ENCODE measurements at places on chromosomes 1 and 21. TPM values are rescaled to one million over a fixed set of nuclear protein-coding genes. Genes with fewer than 3 reads are reported as not detected.

The CTTNBP2NL gene
- total RNA-seq = 0.84 TPM

DNA sequence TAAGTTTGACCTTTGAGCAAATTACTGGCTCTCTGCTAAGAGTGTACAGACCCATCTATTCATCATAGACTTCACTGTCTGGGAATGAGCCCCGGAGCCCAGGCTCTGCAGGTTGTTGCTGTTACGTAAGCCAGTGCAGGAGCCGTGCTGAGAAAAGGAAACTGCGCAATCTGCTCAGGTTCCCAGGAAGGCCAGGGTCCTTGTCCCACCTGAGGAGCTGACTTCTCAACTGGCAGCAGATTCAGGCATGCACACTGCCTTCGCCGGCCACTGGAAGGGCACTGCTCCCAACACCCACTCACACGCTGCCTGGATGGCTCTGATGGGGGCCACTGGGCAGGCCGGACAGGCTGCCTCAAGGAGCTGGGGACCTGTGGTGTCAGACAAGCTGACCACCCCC lies 19.5 kb downstream of the RCAN1 start:
- no peak for DNase-seq
- no peak overlapping the region for H3K4me3 ChIP-seq
- no peak overlapping the region for H3K27ac ChIP-seq
- H3K36me3 ChIP-seq = no peaks in the 10 kb centered on the region
- H3K4me1 ChIP-seq = peaks cover under 1% of the 10 kb centered on the region

DNA sequence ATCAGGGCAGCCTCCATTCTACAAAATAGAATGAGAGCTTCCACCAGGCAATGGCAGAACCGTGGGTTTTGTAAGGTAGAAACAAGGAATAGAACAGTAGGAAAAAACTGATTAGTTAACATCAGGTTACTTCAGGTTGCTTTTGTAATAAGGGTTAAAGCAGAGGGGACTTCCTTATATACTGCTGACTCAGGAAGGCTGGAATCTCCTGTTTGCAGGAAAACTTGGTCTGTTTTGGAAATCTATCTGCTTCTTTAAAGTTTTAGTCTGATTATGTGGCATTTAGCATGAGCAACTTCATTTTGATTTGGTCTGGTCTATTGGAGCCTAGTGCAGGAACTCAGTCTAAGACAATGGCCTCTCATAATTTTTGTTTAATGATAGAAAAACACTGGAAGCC lies 32.7 kb upstream of the RAB4A start:
- H3K27me3 ChIP-seq = peaks cover 16% of the 10 kb centered on the region
- no peaks in the 10 kb centered on the region for H3K36me3 ChIP-seq
- no peak overlapping the region for H3K27ac ChIP-seq
- no peak for DNase-seq
- H3K4me1 ChIP-seq = no peaks in the 10 kb centered on the region

DNA sequence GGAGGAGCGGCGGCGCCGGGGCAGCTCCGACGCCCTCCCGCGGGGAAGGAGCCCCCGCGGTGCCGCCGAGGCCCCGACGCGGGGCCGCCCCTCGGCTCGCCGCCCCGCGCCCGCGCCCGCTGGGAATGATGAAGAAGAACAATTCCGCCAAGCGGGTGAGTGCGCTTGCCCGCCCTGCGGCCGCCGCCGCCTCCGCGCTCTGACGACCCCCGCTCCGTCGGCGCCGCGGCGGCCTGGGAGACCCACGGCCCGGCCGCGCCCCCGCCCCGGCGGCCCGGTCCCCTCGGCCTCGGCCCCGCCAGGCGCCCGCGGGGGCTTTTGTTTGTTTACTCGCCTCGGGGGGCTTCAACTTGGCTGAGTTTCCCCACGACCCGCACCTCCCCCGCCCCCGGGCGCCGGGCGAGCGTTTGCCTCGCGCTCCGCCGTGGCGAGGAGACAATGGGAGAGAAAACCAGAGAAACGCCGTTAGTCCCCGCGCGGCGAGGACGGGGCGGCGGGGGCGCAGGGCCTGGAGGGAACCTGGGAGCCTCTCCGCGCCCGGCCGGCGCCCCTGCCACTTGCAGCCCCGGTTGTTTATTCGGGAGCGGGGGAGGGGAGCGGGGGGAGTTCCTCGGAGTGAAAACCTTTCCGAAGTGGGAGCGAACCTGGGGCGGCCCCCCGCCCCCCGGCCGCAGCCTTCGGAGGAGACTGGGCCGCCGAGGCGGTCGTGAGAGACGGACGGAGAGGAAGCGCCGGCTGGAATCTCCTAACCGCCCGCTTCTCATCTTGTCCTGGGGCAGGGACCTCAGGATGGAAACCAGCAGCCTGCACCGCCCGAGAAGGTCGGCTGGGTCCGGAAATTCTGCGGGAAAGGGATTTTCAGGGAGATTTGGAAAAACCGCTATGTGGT lies 661 bp downstream of the PLEKHO1 start:
- H3K27ac ChIP-seq = peak overlapping the region; percentile 92
- peaks cover 62% of the 10 kb centered on the region for H3K4me1 ChIP-seq
- H3K27me3 ChIP-seq = peaks cover 20% of the 10 kb centered on the region
- H3K36me3 ChIP-seq = peaks cover 41% of the 10 kb centered on the region
- no peak for DNase-seq

The OR2T27 gene
- total RNA-seq = not detected

Measured in activated CD4-positive, alpha-beta T cell treated with anti-CD3 and anti-CD28 coated beads, Interleukin-2, amount 10 ng/mL, durations not matched to agents 7 days and 5 days (primary cell).